HT1080 (cell line): ENCODE measurements at places on chromosomes 3 and 15. TPM values are rescaled to one million over a fixed set of nuclear protein-coding genes. Genes with fewer than 3 reads are reported as not detected.
A peak's percentile ranks its signal among the peaks of the same experiment; 100 is the strongest.

- peak; percentile 23 for DNase-seq
Observed at GRCh38 chr3:32154205-32154579, 47.8 kb downstream of the GPD1L start.

DNA sequence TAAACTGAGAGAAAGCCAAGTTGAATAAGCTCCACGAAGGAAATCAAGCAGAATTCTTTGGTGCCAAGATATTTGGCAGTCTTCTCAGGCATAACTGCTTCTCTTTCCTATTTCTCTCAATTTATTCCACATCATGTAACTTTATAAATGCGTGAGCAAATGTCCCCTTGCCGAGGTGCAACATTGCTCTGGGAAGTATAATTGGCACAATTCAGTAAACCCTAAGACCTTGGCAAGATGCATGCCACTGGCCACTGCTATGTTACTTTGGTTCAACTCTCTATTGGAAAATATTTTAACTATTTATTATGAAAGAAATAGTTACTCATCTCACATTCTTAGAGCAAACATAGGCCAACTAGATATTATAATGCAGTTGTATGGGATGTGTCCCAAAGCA lies 170.2 kb downstream of the SUCNR1 start:
- no peak for DNase-seq

DNA sequence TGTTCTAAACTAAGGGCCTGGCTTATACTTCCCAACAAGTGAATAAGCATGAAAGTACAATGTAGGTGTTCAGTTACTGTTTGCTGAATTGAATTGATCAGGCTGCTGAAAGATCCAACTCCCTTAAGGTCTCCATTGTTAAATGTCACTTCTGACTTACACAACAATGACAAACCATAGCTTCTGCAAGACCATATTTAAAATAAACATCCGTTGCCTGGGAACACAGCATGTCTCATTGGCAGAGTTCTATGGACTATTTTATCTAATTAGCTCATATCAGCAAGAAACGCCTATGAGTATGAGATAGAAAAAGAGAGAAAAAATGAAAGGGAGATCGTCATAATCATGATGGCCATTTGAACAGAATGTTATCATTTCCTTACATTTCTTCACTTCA lies 605.4 kb downstream of the FGF12 start:
- DNase-seq: no peak

DNA sequence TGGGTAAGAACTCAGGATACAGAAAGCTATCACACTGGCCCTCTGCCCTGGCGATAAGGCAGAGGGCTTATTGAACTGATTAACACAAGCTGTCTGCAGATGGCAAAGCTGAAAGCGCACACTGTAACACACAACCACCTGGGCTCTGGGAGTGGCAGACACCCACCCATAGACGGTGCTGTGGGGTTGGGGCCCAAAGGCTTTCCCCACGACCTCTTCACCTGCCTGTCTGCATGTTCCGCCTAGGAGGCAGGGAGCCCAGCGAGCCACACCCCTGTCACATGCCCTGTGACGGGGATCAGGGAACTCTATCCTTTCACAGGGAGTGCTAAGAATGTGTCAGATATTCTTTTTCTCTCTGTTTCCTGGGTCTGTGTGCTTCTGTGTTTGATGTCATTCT lies 12.1 kb upstream of the TFG start:
- DNase-seq: no peak

- no peak for DNase-seq
Observed at GRCh38 chr3:190620886-190621608, 107.2 kb downstream of the IL1RAP start.

DNA sequence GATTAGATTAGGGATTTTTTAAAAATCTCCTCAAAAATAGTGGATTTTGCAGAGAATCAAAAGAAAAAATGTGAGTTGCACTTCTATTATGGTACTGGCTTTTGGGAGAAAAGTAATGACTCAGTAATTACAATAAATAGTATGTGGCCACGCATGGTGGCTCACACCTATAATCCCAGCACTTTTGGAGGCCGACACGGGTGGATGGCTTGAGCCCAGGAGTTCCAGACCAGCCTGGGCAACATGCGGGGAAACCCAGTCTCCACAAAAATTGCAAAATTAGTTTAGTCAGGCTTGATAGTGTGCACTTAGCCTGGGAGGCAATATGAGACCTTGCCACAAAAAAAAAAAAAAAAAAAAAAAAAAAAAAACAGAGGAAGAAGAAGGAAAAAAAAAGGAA lies 1098.2 kb downstream of the ZPLD1 start:
- DNase-seq: no peak

DNA sequence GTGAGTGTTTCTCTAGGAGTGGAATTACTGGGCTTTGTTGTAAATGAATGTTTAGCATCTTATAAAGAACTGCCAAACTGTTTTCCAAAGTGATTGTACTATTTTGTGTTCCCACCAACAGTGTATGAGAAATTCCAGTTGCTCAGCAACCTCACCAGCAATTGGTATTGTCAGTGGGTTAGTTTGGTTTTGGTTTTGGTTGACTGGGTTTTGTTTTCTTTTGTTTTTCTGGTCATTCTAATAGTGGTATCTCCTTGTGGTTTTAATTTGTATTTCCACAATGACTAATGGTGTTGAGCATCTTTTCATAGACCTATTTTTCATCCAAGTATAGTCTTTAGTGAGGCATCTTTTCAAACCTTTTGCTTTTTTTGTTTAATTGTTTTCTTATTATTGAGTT lies 27.1 kb downstream of the FILIP1L start:
- peak; percentile 72 for DNase-seq

DNA sequence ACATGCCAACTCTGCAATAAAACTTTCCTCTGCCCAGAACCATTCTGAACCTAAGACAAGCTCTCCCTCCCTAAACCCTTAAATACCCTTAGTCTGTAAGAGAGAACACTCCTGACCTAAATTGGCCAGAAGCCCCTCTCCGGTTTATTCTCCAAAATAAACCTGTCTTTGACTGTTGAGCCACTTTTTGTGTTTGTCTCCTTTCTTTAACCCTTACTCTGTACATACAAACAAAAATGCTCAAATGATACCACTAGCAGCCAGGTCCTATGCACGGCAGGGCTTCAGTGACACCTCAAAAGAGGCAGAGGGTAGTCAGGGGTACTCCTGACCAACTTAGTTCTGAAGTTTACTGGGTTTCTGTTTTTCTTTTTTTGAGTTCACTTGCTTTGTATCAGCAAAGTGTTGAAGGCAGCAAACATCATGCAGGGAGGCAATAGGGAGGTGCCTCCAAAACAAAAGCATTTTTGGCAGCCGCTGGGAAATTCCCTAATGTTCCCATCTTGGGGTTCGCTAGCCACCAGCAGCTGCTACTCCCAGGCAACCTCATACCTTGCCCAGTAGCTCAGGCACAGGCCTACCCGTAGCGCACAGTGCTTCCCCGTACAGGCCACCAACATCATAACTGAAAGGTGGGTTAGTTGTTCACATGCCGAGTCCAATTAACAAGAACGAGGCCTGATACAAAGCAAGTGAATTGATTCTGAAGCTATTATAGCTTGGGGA lies 62.9 kb upstream of the GCNT3 start:
- DNase-seq: no peak

DNA sequence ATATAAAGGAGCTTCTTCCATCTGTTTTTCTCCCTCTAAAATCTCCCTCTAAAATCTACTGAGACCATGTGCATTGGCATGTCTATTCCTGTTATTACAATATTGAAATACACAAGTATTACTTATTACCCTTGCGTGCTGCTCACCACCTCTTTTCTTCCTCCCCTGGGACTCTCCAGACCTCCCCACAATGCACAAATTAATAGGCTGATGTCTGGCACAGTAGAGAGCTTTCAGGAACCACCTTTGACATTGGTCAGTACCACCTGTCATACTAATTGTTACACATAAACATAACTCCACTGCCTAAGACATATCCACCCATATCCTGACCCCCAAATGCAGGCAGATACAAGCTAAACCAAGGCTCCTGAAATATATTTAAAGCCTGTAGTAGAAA lies 722.6 kb downstream of the FHIT start:
- DNase-seq: no peak

DNA sequence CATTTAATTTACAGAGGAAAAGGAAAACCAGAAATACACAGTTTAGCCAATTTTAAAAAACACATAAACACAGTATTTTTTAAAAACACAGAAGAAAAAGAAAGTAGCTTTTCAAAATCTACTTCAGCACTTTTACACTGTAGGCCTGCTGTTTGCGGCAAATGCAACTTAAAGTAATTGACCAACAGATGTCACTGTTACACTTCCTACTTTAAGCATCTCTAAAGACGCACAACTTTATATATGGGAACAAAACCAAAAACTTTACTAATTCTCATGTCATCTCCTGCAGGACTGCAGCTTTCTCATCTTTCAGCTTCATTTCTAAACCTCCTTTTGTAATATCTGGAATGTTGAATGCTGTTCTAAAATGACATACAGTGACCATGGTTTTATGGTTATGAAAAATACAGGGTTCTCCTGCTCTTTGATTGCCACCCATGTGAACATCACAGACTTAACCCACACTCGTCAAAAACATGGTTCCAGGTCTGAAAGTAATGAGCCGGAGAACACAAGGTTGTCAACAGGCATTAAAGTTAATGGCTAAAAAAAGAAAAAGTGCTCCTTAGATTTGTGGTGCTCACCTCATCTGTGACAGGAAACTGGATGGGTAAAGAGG lies 107.9 kb downstream of the FMN1 start:
- DNase-seq: peak; percentile 65

DNA sequence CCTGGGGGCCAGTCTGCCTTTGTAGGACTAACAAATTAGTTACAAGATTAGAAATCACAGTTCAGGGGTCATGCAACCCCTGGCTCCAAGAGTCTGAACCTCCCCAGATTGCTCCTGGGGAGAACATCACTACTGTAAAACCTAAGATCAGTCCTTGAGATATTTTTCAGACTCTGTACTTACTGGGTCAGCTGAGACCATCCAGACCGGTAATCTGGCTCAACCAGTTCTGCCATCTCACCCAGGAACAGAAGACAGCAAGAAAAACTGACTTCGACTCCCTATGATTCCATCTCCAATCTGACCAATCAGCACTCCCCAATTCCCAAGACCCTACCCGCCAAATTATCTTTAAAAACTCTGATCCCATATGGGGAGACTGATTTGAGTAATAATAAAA lies 47.5 kb downstream of the NMD3 start:
- DNase-seq: no peak

The BCHE gene
- 0.03 TPM in 1 of 2 replicates, not detected in the other for total RNA-seq

The LRTM1 gene
- not detected in 2 replicates for total RNA-seq

The GPR15 gene
- total RNA-seq: not detected in 2 replicates

The ISY1 gene
- 88.6 and 97.6 TPM in 2 replicates for total RNA-seq
